ENCODE measurements at places on chromosomes 11 and 22.

DNA sequence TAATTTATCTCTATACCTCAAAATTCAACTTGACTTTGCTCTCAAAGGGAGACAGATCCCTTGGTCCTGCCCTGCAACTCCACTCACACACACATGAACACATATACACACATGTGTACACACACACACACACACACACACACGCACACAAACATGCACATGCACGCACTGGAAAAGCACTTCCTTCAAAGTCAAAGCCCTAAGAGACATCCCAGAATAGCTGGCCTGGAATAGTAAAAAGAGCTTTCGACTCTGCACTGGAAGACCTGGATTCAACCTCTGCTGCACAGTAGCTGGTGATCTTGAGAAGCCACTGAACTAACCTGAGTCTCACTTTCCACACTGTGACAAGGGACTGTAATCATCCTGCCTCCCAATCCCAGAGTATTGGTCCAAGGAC is 26.8 kb downstream of the TENM4 start:
- DNase-seq: no peak

- no peak for DNase-seq
Observed at GRCh38 chr11:71979602-71980001, 19.1 kb upstream of the IL18BP start.

- no peak for DNase-seq
Observed at GRCh38 chr11:115475564-115475963, 28.7 kb downstream of the CADM1 start.

DNA sequence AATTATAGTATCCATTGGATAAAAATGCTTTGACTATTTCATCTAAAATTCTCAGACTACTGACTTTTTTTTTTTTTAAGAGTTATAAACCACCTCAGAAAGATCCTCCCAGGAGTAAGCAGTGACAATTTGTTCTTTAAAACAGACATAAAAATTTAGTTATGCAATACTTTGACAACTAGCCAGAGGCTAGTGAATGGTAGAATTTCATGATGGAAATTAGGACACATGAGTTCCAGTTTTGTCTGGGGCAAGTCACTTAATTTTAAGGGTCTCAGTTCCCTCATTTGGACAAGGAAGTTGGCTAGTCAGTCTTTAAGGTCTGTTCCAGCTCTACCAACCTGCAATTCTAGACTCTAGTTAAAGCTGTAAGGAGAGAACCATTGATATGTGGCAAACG is 2.9 kb downstream of the IL18 start:
- DNase-seq: no peak

GRCh38 chr11:115067900-115068530 is 389.7 kb downstream of the NXPE2 start:
- peak; percentile 83 for DNase-seq

DNA sequence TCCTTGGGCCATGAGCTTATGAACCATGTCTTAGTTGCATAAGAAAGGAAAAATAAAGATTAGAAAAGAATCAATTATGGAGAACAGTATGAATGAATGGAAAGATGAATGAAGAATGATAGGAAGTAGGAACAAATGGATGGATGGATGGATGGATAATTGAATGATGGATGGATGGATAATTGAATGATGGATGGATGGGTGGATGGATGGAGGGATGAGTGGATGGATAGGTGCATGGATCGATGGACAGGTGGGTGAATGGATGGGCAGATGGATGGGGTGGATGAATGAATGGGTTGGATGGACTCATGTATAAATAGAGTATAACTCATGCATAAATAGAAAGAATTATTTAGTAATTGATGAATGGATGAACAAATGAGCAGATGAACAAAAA is 7.2 kb downstream of the LSP1 start:
- DNase-seq: no peak

DNA sequence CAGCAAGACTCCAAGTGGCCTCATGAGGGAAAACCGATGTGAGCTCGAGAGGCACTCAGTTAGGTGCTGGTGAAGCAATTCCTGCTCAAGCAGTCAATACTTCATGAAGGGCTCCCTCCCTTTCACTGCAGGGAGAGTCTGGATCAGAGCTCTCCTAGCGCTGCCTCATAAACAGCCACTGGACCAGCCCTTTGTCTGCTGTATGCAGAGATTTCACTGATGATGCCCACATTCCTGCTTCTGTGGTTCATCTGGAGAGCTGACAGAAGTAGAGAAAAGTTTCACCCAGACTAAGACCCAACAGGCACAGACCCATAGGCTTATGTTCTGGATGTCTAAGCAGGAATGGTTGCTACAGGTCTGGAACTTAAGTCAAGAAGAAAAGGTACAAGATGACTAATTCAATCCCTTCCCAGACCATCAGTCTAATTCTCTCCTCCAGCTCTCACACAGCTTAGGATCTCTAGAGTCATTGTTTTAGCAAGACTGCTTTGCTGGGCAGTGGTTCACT is 4.0 kb downstream of the UCP2 start:
- DNase-seq: no peak

DNA sequence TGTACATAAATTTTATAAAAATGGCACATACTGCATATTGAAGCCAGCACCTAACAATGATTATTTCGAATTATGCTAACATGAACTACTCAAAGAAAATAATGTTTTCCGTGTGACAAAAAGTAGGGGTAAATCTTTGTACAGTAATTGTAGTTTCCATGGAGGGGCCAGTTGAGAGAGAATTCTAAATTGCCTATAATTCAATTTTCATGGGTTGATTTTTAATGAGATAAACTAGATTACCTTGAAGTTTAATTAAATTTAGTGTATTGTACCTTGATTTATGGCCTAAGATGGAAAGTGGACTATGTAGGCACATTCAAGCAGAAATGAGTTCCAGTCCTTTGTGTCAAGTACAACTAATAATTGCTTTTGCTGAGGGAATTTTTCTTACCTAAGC is 5.0 kb downstream of the APLP2 start:
- no peak for DNase-seq

DNA sequence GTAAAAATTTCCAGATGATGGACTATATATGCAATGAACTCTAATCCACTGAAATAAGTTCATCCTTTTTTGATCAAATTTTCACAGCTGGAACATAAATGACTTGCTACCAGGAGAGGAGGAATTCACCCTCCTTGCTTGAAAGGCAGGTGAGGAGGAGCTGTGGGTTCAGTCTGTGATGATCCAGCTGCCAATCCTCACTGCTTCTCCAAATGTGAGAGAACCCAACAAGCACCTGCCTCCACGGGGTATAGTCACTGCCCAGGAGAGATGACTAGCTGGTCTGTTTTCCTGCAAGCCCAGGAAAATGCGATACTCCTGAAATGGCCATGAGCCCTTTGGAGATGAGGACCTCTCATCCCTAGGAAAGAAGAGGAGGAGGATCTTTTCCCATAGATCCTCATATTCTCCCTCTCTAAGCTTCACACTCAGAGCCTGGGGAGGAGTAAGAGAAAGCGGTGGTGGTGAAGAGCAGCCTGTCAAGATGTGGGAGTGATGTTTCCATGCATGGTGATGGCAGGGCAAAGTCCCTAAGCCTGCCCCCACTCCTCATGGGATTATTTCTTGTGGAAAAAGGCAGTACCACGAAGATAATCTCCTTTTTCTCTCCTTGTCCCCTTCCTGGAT is 77.9 kb upstream of the USP47 start:
- no peak for DNase-seq

- no peak for DNase-seq
Observed at GRCh38 chr11:65456418-65456817, 33.8 kb downstream of the NEAT1 start.

DNA sequence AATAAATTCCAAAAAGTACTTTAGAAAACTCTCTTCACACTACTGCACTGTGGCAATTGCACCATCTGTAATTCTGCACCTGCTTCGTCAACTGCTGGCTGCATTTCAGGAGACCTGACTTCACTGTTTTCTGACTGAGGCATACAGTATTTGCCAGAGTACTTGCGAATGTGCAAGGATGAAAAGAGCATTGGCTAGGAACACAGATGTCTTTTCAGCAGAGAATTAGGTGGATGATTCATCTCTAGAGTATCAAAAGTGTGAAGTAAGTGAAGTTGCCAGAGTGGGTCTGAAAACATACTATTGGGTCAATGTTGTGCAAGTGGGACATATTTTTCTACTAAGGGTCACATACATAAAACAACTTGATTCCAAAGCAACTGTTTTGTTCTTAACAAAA is 427.5 kb upstream of the CCDC90B start:
- DNase-seq: no peak

DNA sequence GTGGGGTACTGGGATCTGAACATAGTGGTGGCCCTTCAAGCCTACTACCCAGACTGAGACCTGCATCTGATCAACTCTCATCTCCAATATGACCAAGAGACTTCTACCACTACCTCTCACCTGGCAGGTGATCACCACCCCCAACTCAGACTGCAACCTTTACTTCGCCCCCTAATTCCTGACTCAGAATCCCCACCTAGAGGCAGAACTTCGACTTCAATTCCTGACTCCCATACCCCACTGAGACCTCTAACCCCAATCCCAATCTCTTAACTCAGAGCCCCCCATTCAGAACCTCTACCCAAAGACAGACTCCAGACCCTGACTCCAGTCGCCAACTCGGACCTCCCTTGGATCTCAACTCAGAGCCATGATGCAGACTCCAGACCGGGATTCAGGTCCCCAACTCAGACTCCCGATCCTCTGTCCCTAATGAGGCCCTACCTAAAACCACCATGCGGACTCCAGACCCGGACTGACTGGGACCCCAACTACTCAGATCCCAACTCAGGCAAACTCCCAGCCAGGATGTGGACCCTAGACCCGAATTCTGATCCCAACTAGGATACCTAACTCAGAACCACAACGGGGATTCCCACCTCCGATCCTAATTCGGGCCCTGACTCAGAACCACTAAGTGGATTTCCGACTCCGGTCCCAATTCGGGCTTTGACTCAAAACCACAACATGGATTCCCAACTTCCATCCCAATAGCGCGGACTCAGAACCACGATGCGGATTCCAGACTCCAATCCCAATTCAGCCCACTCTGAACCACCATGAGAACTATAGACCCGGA is 1.2 kb downstream of the KCNQ1OT1 start:
- no peak for DNase-seq
